ENCODE measurements at places on chromosomes 3 and 15. TPM values are rescaled to one million over a fixed set of nuclear protein-coding genes. Genes with fewer than 3 reads are reported as not detected.

DNA sequence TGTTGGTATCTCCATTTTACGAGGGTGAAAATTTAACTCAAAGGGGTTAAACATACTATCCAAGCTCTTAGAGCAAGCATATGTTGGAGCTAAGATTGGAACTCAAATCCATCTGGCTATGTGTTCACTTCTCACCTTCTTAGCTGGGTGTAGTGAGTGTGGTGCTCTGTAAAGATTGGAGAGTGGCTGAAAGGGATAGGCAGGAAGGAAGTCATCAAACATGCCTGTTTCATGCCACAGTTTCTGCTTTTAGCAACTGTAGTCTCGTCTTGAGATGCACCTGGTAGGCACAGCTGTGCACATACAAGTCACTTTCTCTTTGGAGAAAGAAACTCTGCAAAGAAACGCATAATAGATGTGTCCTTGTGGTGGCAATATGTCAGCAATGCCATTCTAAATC is 189.1 kb upstream of the MDFIC2 start:
- no peak for DNase-seq

DNA sequence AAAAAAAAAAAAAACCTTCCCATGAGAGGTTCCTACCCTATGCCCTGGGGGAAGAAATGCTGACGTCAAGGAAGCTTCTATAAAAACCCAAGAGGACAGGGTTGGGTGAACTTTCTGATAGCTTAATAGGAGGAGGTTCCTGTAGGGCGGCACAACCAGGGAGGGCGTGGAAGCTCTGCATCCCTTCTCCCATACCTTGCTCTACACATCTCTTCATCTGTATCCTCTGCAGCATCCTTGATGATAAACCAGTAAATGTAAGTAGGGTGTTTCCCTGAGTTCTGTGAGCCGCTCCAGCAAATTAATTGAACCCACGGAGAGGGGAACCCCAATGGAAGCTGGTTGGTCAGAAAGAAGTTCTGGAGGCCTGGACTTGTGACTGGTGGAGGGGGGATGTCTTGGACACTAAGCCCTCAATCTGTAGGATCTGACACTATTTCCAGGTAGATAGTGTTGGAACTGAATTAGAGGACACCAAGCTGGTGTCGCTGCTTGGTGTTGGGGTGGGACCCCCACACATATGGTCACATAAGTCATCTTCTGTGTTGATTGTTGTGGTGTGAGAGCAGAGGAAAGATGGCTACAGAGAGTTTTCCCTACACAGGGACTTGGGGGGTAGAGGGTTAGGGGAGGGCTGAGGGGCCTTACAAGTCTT is 91.5 kb downstream of the ST6GAL1 start:
- DNase-seq: no peak

Gene BSN
- 0.17 TPM for total RNA-seq

Gene IL12A
- total RNA-seq: 1.4 TPM

Measured in LHCN-M2 (cell line).